ENCODE measurements at places on chromosomes 7 and 10.

DNA sequence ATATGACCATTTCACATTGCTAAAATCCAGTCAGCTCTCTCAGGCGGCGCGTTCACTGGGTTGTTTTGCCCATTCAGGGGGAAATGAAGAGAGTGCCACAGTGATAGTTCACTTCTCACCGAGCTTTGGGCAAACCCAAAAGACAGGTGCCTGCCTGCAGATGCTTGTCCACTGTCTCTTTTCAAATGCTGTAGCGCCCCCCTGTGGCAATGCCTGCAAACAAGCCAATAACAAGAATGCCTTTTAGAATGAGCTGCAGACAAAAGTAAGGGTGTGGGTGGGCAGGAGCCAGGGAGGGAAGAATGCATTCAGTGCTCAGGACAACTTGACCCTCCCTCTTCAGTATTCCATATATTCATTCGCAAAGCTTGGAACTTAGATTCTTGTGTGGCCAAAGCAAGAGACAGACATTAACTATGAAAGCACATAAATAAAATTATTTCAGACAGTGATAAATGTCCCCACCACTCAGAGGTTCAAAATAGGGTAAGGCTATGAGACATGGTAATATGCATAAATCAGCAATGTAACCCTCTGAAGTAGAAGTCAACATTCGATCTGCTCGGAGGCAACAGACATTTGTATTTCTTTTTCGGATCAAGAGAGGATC is 86.9 kb downstream of the JAZF1 start:
- DNase-seq = no peak

DNA sequence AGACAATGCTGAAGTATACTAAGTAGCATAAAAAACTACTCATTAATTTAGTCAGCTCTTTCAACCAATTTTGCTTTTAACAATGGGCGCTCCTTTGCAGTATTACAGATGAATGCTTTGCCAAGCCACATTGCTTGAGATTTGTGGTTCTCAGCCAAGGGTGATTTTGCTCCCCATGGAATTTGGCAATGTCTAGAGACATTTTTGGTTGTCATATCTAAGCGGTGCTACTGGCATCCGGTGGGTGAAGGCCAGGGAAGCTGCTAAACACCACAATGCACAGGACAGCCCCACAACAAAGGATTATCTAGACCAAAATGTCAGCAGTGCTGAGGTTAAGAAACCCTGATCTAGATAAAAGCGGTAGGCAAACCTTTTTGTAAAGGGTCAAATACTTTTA is 112.0 kb downstream of the UBE2H start:
- no peak for DNase-seq

- no peak for DNase-seq
Measured at GRCh38 chr10:43955978-43956377, 307.3 kb upstream of the ZNF32 start.

DNA sequence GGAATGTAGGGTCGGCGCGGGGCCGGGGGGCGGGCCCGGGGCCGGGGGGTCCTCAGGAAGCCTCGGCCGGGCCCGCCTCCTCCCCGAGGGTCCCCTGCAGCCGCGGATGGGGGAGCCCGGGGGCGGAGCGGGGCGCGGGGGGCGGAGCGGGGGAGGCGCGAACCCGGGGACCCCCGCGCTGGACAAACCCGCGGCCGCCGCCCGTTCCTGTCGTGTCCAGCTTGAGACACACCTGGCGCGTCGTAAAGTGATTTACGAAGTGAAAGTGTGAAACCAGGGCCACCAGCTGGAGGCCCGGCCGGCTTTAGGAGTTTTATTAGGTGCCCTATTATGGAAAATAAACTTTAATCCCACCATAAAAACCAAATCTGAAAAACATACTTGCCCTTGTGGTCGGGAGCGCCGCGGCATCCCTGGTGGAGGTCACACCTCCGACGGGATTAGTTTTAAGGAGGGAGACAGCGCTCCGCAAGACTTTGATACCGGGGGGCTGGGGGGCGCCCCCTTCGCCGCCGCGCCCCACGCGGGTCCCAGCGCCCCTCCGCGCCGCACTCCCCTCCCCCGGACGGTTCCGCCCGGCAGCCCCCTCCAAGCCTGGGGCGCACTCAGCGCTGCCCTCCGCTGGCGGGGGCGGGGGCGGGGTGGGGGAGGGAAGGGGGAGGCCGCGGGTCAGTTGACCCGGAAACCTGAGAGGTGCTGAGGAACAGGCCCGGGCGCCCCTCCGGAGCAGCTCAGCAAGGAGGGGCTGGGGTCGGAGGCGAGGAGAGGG is 10.3 kb downstream of the MNX1 start:
- no peak for DNase-seq

GRCh38 chr7:143485094-143485493 is 7.4 kb downstream of the TAS2R41 start:
- no peak for DNase-seq
